ENCODE measurements at places on chromosomes 3 and 15.
A peak's percentile ranks its signal among the peaks of the same experiment; 100 is the strongest.

- ATAC-seq: no peak
Observed at GRCh38 chr3:50382722-50383121, 23.4 kb upstream of the TMEM115 start.

DNA sequence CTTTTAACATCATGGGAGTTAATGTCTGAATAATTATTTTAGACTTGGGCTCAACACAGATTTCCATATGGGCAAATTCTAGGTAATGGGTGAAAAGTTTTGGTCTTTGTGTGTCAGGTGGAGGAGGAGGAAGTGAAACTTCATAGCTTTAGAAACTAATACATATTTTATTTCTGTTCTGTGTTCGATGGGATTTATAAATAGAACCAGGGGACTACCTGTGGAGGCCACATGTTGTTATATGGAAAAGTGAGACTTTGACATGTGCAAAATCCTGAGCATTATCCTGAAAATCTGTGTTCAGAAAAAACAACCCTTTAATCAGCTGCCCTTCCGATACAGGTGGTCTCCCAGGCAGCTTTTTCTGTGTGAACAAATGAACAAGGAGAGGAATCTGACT is 209.5 kb downstream of the SOX2 start:
- no peak for ATAC-seq

GRCh38 chr3:50617911-50618481 is 1.0 kb downstream of the MAPKAPK3 start:
- ATAC-seq: no peak

DNA sequence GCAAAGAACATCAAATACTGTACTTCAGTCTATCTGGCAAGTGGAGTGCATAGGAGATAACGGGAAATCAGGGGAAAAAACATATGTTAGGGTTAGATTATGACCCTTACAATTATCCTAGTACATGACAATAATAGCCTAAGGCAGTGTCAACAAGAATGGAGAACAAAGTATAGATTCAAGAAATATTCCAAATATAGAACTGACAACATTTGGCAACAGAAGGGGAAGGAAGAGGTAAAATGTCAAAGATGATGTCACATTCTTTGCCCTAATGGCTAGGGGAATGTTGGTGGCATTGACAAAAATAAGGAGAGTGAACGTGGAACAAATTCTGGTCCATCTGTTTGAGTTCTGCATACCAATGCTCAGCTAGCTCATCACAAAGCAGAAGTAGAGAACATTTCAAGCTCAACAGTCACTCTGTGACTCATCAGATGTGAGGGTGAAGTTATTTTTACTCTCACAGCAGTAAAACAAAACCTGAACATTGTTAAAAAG is 15.5 kb upstream of the ATP8B4 start:
- no peak for ATAC-seq

GRCh38 chr3:152550284-152550683 is 281.6 kb downstream of the MBNL1 start:
- ATAC-seq: no peak

- no peak for ATAC-seq
Observed at GRCh38 chr15:94441760-94442159, 210.4 kb downstream of the MCTP2 start.

DNA sequence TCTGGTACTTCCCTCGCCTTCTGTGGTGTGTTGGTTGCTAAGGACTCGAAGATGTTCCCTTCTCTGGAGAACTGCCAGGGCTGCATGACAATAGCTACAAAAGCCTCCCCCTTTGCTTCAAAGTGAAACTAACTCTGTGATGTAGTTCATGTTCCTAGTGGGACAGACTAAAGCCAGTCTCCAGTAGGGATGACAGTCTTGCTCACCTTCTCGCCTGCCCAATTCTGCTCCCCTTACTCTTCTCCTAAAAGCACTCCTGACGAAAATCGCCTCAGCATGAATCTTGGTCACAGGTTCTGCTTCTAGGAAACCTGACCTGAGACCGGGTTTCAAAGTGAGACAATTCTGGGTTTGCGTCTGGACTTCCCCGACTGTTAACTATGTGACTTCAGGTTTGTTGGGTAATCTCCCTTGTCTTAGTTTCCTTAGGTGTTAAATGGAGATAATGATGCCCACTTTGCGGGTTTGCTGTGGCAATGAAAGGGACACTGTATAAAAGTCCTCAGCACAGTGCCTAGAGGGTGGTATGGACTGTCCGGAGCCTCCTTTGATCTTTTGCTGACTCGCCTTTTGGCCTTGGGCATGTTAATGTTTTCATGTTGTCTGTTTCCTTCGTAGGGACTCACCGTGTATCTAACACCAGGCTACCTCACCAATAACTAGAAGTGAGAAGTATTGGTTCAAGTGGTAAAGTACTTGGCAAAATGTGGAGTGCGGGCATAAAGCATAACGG is 24.9 kb upstream of the THRB start:
- no peak for ATAC-seq

- peak; percentile 83 for ATAC-seq
Observed at GRCh38 chr3:157872902-157873301, 233.3 kb downstream of the SHOX2 start.

- ATAC-seq: no peak
Observed at GRCh38 chr3:38548154-38548931, 52.2 kb downstream of the EXOG start.

GRCh38 chr3:57852896-57853295 is 96.8 kb downstream of the SLMAP start:
- peak; percentile 72 for ATAC-seq

DNA sequence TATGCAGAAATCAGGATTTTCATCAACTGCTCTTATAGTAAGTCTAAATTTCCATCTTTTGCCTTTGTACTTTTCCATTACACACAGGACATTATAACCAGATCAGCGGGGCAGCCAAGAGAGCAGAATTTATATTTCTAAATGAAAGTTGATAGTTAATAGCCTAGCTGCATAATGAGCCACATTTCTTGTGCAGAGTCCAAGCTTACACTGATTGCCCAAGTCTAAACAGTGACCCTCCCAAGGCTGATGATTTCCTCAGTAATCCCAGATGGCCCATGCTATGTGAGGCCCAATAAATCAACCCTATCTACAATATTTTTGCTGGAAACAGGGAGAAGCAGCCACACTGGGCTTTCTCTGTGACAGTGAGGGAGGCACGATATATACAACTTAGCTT is 475.8 kb upstream of the KCNMB2 start:
- no peak for ATAC-seq

DNA sequence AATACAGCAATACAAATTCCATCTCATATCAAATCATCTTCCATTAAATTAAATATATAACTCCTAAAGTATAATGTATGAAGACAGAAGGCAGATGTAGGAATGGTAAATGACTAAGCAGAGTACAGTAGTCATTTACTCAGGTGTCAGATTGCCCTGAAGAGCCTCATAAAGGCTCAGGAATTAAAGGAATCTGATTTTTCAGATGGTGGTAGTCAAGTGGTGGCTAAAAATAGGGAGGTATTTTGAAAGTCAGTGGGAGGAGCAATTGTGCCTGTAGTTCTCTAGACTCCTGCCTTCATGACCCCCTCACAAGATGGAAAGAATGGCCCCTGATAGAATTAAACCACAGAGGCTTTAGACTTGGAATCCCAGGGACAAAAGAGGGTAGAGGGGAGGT is 142.7 kb upstream of the SYNPR start:
- ATAC-seq: peak; percentile 97

DNA sequence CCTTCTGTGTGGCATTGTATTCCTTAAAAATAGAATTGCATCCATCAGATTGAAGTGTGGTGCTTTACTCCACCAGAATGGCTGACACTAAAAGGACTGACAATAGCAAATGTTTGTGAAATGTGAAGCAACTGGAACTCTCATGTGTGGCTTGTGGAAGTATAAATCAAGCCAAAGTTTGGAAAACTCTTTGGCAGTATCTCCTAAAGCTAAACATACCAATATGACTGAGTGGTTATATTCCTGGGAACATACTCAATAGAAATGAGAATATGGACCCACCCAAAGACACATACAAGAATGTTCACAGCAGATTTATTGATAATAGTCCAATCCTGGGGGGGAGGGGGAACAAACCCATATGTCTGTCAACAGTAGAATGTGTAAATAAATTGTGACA is 87.1 kb downstream of the RARB start:
- no peak for ATAC-seq

- ATAC-seq: peak; percentile 57
Observed at GRCh38 chr3:14329116-14329830, 73.1 kb upstream of the SLC6A6 start.

DNA sequence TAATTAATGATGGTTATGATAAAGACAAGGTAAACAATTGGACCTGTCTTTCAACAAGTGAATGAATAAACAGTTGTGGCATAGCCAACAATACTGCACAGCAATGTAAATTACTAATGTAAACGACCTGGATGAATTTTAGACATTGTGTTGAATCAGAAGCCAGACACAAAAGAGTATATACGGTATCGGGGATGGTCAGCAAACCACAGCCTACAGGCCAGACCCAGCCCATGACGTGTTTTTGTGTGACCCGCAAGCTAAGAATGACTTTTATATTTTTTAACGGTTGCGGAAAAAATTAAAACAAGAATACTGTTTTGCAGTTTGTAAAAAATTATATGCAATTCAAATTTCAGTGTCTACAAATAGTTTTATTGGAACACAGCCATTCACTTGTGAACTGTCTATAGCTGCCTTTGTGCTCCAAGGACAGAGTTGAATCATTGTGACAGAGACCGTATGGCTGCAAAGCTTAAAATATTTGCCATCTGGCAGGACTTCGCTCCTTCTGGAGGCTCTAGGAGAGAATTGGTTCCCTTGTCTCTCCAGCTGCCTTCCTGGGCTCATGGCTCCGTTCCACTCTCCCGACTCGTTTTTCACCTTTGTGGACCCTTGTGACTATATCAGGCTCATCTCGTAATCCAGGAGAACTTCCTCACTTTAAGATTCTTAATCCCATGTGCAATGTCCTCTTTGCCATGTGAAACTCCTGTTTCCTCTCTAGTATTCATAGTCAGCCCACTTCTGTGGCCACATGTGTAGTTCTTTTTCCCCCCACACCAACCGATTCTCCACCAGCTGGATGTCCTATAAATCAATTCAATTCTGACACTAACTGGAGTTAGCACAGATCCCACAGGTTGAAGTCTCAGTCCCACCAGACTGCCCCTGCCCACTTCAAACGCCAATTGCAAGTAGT is 72.7 kb downstream of the CMTM8 start:
- no peak for ATAC-seq

DNA sequence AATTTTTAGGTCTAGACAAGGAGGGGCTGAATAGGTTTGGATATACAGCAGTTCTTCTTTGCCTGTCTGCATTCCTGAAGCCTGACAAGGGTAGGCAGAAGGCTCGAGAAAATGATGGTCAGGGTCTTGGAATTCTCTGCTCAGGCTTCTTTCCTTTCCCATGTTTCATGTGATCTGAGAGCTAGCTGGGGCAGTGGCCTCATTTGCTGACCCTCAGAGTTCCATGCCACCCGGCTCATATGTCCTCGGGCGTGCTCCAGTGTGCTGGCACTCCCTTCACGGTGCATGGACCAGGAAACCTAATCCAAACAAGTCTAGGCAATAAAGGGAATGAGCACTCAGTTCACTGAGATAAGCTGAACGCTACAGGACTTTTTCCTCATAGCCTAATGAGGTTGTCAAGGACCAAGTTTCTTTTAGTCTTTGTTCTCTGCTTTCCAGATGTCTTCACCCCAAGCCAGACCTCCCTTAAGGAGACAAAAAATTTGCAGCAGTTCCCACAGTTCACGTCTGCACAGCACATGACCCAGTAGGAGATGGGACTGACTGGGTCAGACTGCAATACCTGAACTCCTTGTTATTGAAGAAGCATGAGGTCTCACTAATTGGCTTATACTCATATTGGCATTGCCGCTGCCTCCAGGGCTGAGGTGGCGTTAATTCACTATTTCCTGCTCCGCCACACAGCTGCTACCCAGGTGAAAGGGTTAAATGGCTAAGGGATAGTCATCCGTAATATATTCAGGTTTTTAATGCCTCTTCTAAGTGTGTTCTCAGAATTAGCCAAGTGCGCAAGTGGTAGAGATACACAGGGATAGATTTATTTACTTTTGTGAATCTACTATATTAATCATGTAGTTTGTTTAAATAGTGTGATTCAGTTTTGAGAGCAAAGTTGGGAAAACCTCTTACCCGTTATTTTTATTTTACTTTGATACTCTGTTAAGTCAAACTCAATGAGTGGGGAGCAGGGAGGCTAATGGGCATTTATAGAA is 15.3 kb upstream of the RTP4 start:
- ATAC-seq: no peak

DNA sequence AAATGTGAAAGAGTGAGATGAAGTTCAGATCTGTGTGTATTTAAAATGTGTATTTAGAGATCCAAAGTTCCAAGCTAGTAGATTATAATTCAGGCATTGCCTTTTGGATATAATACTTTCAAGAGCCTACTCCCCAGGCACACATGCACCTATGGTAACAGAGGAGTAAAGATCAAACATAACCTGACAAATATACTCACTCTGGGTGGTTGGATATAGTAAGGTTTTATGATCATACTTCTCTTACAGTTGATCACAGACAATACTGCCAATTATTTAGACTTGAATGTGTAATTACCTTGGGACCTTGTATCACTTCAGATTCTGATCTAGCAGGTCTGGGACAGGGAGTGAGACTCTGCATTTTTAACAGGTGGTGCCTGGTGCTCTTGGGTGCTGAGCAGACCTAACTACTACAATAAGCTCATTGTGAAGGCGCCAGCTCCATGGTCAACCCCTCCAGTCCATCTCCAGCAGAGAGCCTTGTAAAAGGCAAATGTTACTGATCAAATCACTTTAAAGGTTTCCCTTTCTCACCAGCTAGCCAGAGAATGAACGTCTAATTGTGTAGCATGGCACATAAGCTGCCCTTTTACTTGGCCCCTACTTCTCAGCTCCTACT is 55.5 kb downstream of the NBEAL2 start:
- ATAC-seq: no peak

GRCh38 chr3:152321955-152322377 is 53.2 kb downstream of the MBNL1 start:
- no peak for ATAC-seq

- no peak for ATAC-seq
Observed at GRCh38 chr3:126320517-126321293, 36.5 kb downstream of the KLF15 start.

DNA sequence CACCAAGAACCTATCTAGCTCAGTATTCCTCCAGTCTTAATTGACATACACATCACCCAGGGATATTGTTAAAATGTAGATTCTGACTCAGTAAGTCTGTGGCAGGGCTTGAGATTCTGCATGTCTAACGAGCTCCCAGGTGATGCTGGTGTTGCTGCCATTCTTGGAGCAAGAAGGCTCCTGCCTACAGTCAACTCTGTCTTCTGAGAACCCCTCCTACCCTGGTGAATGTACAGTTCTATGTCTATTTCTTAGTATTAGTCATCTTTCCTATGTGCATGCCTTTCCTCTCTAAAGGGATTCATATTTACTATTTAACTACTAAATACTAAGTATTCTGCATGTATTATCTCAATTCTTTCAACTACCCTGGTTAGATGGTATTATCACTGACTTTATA is 268.7 kb downstream of the EDEM1 start:
- ATAC-seq: no peak

DNA sequence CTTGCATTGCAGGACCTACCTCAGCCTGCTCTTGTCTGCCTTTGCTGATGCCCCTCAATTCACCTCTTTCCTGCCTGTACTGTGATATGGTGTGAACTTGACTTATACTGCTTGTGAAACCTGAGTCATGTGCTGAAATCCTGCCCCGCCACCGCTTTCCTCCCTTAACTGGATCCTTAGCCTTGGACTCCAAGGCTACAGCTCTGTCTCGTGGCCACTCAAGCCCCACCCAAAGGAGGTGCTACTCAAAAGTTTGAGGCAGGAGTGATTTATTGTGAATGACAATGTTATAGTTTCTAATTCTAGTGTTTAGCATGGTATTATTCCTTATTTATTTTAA is 56.1 kb downstream of the MYZAP start:
- ATAC-seq: no peak

Measured in SK-N-SH treated with all-trans-retinoic acid at 6 μM for 48 hours (cell line).